Hypothalamus (tissue), 51 donors: ENCODE measurements at places on chromosomes 2 and 18.

DNA sequence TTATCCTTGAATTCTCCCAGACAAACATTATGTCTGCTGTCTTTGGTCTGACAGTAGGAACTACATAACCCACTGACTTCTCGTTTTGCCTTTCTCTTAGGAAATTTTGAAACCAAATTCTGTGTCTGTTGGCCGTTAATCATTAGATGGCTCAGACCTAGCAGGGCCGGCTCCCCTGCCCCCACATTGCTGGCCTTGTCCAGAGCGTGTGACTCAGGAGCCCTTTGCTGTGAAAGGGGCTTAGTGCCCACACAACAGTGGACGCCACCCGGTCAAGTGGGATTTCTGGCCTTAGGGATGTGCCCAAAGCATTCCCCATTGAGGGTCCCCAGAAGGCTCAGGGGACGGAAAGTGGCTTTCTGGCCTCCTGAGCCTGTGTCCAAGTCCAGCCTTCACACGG, 137.5 kb downstream of the CTIF start:
- DNase-seq, result no peak

GRCh38 chr2:168198476-168199207, 48.8 kb downstream of the STK39 start:
- no peak for DNase-seq

GRCh38 chr2:28736034-28736433, 15.6 kb upstream of the PPP1CB start:
- no peak for DNase-seq

GRCh38 chr2:95526360-95527341, 42.1 kb upstream of the TRIM43B start:
- DNase-seq, result peak; percentile 81

- no peak for DNase-seq
These were observed 60.9 kb upstream of the KLHL29 start for GRCh38 chr2:23323917-23324680.

GRCh38 chr2:71223767-71224333, 3.1 kb downstream of the PAIP2B start:
- peak; percentile 14 for DNase-seq

DNA sequence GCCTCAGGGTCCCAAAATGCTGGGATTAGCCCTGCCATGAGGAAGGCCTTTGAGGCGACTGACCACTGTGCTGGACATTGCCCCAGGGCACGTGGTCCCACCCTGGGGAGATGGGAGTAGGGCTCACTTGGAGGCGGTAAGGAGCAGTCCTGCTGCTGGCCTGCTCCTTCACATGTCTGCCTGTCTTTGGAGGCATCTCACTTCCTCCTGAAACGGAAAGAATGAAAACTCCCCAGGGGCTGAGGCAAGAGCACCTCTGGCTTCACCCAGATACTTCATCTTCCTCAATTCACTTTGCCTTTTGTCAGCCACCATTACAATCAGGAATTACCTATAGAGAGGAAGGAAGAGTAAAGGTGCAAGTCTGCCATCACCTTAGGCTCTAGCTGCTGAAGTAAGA, 59.9 kb upstream of the GATA6 start:
- no peak for DNase-seq

- no peak for DNase-seq
These were observed 10.0 kb upstream of the THADA start for GRCh38 chr2:43605851-43606250.

DNA sequence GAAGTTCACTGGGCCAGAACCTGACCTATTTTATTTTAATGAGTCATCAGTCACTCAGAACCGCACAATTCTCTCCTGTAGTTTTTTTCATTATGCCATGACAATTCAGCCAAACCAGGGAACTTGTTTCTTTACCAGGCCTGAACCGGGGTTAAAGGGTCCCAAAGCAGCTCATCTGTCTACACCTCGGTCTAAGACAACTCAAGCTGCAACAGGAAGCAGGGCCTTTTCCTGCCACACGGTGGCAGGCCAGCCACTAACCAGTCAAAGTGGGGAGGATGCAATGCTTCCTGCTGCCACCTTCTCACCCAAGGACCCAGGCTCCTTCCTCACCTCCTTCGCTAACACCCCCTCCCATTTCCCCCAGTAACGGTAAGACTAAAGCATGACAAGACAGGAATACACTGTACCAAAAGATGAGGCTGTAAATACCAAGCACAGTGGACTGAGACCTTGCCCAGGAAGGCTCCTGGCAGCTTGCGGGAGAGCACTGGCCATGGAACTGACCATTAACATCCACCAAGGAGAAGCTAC, 56.7 kb upstream of the ACKR3 start:
- DNase-seq, result peak; percentile 49

GRCh38 chr18:70029163-70029562, 81.5 kb upstream of the CD226 start:
- no peak for DNase-seq

DNA sequence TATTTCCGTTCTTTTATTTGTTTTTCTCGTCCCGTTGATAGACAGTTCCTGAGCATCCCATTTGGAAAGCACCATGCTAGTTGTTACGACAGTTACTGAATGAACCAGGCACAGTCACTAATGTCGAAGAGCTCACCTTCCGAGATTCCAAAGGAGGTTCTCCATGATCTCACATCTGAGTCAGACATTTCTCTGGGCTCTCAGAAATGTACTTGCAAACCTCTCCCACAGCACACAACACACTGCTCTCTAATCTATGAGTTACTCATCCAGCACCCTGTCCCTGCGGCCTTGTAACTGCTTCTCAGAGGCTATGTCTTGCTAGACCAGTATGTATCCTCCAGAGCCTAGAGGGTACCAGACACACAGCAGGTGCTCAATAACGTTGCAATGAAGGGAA, 174.7 kb downstream of the DNER start:
- no peak for DNase-seq

- no peak for DNase-seq
These were observed 73.4 kb downstream of the TWIST2 start for GRCh38 chr2:238921259-238921658.

DNA sequence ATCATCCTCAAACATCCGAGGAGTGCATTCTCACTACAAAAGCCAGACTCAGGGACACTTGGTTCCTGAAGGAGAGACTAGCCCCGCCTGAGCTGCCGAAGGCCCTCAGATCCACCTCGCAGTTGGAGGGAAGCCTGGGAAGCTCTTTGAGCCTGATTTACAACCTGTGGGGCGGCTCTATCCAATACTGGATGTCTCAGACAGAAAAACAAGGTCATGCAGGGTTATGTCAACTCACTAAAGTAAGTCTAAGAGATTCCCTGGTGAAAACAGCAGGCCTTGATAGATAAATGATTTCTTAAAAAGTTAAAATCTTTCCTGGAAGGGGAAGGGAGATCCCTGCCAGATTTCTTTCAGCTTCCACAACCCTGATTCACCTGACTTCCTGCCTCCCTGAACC, 284.3 kb downstream of the CYP26B1 start:
- no peak for DNase-seq

DNA sequence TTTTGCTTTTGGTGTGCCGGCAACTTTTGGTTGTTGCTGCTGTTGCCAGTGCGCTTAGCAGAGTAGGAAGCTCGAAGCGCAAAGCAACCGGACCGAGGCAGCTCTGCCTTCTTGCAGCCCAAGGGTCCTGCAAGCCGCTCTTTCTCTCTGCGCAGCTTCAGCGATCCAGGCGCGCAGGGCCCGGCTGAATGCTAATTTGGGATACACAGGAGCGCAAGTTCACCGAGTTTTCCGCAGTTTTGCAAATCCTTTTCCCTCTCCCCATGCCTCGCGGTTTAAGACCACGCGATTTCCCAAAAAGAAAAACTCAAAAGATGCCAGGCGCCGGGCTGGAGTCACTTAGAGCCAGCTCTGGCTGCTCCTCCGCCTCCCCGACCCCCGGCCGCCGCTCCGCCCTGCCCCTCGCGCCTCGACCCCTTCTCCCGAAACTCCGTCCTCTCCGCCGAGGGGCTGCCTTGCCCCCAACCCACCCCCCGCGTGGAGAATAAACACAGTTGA, 13.5 kb upstream of the SIX3 start:
- no peak for DNase-seq

DNA sequence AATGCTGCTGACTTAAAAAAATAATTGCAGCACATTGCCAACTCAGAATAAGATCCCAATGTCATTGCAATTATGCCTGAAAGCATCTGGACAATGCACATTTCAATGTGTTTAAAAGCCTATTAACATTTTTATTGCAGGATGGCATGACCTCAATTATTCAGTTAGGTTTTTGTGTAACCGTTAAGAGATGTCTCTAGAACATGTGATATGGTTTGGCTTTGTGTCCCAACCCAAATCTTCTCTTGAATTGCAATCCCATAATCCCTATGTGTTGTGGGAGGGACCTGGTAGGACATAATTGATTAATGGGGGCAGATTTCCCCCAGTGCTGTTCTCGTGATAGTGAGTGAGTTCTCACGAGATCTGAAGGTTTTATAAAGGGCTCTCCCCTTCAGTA, 43.2 kb upstream of the ZC3H15 start:
- DNase-seq, result no peak

DNA sequence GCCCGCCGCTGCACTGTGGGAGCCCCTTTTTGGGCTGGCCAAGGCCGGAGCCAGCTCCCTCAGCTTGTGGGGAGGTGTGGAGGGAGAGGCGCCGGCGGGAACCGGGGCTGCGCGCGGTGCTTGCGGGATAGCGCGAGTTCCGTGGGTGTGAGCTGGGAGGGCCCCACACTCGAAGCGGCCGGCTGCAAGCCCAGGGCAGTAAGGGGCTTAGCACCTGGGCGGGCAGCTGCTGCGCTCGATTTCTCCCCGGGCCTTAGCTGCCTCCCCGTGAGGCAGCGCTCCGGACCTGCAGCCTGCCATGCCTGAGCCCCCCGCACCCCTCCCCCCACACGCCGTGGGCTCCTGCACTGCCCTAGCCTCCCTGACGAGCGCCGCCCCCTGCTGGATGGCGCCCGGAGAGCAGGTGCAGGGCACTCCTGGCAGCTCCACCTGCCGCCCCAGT, 124.4 kb downstream of the CCDC178 start:
- no peak for DNase-seq

DNA sequence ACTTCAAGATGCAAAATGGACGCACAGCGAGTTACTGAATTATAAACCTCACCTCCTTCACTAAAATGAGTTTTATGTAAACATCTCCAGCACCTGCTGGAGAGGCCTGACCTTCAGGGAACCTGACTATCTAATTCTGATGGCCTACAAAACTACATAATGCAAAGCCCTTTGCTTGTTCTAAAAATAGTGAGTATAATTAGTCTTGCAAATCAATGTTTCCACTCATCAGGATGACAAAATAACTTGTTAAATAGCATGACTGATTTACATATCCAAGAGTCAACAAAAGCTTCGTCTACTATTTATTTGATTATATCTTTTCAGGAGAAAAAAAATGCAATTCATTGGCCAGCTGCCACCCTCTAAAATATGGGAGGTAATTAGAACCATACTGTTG, 326.3 kb upstream of the MC4R start:
- no peak for DNase-seq

- DNase-seq, result no peak
These were observed 43.0 kb upstream of the KCNE4 start for GRCh38 chr2:223008956-223009355.

DNA sequence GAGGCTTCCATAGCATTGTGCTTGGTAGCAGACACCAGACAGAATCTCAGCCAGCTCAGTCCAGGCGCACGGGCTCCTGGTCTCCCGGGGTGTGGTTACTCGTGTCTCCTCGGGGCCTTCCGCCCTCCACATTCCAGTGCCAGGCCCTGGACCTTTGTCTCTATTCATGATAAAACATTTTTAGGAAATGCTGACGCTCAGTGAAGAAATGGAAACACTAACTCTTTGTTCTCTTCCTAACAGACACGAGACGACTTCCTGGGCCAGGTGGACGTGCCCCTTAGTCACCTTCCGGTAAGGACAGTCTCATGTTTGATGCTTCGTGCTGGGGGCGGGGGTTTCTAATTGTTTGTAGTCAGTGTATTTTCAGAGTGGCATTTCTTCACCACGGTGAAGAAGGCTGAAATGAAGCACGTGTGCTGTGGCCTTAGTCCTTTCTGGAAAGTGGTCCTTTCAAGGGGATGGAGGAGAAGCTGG, 271.8 kb downstream of the NEDD4L start:
- DNase-seq, result no peak

- DNase-seq, result no peak
These were observed 89.8 kb upstream of the SP3 start for GRCh38 chr2:174054926-174055325.

DNA sequence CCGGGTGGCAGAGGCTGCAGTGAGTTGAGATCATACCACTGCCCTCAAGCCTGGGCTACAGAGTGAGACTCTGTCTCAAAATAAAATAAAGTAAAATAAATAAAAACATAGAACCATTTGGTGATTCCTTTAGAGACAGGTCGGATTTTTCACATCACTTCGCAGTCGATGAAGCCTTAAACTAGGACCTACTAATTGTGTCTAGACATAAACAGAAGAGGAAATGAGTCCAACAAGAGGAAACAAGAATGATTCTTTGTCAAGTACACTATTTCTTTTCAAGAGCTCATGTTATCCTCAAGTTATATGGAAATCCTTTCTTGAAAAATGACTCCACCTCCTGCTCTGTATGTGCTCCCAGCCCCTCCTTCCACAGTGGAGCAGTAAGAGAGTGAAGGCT, 758.9 kb downstream of the DPP10 start:
- DNase-seq, result no peak

DNA sequence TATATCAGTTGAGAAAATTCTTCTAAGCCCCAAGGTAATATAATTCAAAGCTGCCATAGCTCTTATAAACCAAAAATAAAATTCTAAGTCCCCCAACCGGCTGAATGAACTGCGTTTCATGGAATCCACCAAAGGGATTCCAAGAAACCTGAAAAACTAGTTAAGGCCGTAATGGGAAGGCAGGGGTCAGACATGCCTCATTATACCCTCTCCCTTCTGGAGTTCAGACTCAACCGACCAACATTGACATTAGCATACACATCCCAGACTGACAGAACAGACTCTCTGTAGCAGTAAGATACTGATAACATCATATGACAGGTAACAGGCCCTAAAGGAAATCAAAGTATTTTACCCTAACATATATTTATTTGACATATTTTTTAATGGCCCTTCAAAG, 31.4 kb upstream of the PHLPP1 start:
- DNase-seq, result no peak

- DNase-seq, result peak; percentile 17
These were observed 923 bp downstream of the FIGLA start for GRCh38 chr2:70789304-70790135.

- DNase-seq, result no peak
These were observed 98.0 kb upstream of the SLC14A2 start for GRCh38 chr18:45517181-45517741.

GRCh38 chr18:71115261-71115660, 826.4 kb downstream of the SOCS6 start:
- DNase-seq, result no peak

DNA sequence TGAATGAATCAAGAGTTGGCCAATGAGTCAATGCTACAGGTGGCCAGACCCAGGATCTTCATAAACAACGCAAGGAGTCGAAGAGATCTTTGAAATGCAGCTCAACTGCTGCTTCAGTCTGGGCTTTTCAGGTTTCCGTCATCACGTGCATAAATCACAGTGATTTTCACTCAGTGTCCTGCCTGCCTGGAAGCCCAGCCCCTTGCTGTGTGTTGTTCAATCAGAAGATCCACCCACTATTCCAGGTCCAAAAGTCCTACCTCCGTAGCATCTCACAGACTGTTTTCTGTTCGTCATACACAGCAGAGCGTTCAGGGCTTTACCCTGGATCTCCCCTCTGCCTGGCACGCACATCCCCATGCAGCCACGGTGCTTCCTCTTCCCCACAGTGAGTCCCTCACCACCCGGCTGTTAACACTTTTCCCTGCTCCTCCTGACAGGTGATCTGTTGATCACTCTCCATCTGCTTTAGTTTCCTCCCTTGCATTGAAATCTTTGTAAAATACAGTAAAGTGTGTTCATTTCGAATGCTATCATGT, 216.3 kb downstream of the MYT1L start:
- DNase-seq, result no peak

GRCh38 chr2:240430595-240430994, 4.9 kb upstream of the GPC1 start:
- no peak for DNase-seq
